Heart right ventricle (tissue), 16 donors: ENCODE measurements at places on chromosomes 1 and 21. TPM values are rescaled to one million over a fixed set of nuclear protein-coding genes. Genes with fewer than 3 reads are reported as not detected.

GRCh38 chr1:11823366-11824137 lies 17.6 kb downstream of the CLCN6 start:
- no peak for DNase-seq

The KRTAP19-3 gene
- total RNA-seq: not detected

The PEAR1 gene
- total RNA-seq: 12.4 TPM

- no peak for DNase-seq
These were observed 262.7 kb upstream of the RGS18 start for GRCh38 chr1:191895462-191896058.

DNA sequence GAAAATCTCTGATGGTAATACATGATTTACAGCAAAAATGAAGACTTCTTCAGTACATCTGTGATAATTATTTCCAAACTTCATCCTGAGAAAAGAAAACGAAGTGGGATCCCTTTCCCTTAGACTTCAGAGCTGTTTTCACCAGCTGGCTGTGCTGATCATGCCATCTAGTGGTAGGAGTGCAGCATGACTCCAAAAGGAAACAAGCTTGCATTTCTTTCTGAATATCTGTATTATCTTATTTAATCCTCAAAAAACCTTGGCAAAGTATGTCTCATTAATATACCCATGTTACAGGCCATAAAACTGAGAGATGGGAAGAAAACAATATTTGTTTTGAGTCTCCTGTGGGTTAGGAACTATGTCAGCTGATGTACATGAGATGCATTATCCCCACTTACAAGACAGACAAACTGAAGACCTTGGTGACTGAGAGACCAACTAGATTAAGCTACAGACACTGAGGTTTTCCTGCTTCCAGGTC lies 9.8 kb upstream of the GJA8 start:
- peak; percentile 21 for DNase-seq

The URB2 gene
- 2.9 TPM for total RNA-seq

GRCh38 chr1:185069202-185069772 lies 23.9 kb downstream of the RNF2 start:
- no peak for DNase-seq

DNA sequence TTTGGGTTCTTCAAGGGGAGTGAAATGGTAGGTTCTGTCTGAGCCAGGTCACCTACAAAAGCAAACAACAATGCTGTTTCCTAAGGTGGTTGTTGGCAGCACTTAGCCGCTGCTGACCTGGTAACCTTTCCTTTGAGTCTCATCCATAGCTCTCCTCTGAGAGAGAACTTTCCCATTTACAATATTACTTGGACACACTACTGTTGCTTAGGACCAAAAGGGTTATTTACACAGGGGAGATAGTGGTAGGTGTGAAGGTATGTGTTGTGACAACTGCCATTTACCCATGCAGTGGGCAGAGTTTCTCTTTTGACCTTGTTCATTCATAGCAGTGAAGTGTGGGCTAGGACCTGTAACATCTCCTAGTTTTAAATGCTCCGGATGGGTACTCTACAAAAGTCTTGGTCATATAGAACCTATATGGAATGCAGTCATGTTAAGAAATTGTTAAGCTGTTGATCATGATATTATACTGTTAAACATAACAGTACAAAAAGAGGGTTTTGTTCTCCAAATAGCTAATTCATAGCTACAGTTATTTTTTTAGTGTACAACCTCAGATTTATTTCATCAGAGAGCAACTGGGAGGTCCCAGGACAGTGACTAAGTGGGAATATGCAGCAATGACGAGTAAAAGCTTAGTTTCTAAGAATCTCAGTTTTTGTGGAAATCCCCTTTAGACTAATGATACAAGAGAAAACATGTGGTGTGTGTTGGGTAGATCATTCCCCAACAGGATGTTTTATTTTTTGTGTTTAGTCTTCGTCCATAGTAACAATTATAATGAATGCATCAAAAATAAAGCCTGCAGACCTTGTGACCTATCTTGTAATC lies 219.7 kb downstream of the NFIA start:
- no peak for DNase-seq

The ANKRD34A gene
- 0.83 TPM for total RNA-seq

- peak; percentile 62 for DNase-seq
These were observed 23.4 kb downstream of the KCNQ4 start for GRCh38 chr1:40806731-40807695.

The S100A7A gene
- total RNA-seq: not detected

DNA sequence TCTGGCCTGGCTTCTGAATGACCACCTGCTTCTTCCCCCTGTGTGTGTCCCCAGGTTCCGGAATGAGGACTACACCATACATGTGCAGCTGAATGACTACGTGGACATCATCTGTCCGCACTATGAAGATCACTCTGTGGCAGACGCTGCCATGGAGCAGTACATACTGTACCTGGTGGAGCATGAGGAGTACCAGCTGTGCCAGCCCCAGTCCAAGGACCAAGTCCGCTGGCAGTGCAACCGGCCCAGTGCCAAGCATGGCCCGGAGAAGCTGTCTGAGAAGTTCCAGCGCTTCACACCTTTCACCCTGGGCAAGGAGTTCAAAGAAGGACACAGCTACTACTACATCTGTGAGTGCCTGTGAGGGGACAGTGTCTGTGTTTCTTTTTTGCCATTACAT lies 3.6 kb downstream of the EFNA1 start:
- DNase-seq: peak; percentile 54

The AIM2 gene
- not detected for total RNA-seq

DNA sequence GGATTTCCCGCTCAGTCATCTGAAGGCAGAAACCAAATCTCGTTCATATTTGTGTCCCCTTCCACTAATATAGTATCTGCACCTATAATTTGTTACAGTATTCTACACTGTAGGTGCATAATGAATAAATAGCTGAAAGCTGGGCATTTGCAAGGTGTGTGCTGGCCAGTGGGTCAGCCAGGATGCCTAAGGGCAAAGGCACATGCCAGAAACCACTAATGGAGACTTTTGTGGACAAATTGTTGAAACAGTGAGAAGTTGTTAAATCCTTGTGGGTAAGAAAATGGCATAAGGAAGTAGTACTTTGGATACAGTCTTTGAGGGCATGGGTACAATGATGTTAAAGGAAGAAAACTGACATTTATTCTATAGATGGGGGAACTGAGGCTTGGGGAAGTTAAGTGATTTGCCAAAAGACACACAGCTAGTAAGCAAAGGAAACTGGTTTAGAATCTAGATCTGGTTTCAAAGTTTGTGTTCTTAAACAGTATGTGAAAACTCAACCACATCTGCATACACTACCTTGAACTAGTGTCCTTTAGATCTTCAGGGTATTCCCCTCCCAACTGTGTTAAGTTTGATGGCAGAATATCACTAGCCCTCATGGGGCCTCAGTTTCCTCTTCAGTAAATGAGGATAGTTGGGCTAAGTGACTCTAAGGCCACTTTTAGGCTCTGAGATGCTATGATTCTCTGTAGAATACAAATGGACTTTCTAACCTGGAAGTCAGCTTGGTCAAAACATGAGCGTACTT lies 26.5 kb upstream of the LRRC8C start:
- no peak for DNase-seq

The SLC9C2 gene
- total RNA-seq: not detected

The CD247 gene
- total RNA-seq: 0.85 TPM

DNA sequence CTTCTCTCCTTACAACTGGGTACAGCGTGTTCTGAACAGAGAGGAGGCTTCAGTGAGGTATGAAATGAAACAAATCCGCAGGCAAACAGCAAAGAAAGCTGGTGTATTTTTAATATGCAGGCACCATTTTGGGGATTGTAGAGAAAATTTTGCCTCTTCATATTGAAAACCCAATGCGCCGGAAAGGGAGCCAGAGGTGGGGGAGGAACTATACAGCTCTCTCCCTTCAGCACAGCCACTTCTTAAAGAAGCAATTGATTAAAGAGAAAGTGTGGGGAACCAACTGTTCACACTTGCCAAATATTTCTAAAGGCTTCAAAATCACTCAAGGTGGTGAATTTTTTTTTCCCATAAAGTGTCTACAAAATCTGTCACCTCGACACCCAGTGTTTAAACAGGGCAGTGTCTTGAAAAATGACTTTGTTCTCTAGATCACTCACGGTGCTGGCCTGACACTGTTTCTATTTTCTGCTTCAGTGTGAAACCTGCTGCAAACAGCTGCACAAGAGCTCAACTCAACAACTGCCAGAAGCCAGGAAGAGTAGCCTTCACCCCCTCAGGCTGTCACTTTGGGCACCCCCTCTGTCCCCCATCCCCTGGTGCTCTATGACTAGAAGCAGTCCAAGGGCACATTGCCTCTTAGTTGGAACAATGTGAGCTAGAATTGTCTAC lies 123.8 kb upstream of the CTTNBP2NL start:
- no peak for DNase-seq

The NBPF15 gene
- total RNA-seq: 12.0 TPM

DNA sequence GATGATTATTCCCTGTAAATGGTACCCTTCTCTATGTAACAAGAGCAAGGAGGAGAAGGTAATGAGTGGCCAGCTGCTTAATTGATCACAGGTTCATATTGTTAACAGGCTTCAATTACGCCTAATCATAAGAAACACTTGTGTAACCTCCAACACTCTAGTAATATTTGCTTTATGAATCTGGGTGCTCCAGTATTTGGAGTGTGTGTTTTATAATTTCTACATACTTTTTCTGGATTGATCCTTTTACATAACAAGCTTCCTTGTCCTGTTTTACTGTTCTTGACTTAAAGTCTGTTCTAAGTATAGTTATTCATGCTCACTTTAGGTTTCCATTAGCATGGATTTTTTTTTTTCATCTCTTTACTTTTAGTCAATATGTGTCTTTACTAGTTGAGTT lies 984.2 kb downstream of the AMY1C start:
- DNase-seq: no peak

DNA sequence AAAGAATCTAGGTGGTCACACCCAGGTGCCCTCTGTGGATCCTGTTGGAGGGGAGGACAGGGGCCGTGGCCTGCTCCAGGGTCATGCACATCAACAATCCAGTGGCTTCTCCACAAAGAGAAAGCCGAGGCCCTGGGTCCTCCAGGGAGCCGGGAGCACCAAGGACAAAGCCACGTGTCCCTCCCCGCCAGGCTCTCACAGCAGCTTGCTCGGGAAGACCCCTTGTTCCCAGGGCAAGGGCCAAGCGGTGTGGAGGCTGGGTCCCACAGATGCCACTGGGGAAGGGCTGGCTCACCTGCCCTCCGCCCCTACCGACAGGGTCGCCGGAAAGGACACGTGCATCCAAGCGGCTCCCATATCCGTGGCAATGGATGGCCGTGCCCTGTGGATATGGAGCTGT lies 192.9 kb upstream of the VAMP3 start:
- no peak for DNase-seq

- no peak for DNase-seq
These were observed 2.7 kb upstream of the KCNJ9 start for GRCh38 chr1:160078512-160079195.

- DNase-seq: no peak
These were observed 9.3 kb downstream of the MAP3K21 start for GRCh38 chr1:233336554-233337456.

The BARHL2 gene
- total RNA-seq: not detected

DNA sequence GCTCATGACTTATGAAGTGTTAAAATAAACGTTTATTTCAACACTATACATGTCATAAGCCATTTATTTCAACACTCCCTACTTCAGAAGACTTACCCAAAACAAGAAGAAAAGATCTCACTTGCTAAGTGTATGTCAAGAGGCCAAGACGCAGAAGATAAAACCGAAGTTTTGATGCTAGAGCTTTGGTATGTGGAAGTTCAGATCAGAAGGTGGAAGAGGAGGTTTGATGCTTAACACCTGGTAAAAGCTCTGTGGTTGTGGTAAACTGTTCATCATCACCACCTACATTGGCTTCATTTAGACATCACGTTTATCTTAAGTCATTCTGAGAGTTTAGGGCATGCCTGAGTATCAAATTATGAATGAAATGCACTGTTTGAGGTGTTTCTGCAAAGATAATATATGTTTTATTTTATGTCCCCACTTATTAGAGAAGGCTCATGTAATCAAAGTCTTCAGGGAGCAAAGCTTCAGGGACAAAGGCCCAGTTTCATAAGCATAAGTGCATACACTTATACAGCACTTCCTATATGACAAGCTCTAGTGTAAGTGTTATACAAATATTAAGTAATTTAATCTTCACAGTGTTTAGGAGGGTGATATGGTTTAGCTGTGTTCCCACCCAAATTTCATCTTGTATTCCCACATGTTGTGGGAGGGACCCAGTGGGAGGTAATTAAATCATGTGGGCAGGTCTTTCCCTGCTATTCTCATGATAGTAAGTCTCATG lies 533.3 kb downstream of the PTBP2 start:
- DNase-seq: no peak

DNA sequence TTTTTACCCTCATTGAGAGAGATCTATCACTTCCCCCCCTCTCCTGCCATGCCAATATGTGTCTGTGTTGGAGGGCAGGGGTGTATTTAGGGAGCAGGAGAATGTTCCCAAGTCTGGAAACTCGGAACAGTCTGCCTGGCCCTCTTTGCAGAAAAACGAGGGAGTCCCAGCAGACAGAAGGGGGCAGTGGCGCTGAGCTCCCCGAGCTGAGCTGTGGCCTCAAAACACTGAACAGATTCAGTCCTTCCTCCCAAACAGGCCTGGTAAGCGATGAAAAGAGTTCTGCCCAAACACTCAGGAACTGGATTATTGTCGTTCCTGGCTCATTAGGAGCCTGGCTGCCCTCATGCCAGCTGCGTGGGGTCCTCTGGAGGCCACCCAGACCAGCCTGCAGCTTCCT lies 981 bp downstream of the CLDN14 start:
- DNase-seq: no peak

The FAM78B gene
- total RNA-seq: 3.1 TPM

GRCh38 chr1:223683586-223684487 lies 18.3 kb upstream of the CAPN8 start:
- peak; percentile 43 for DNase-seq

DNA sequence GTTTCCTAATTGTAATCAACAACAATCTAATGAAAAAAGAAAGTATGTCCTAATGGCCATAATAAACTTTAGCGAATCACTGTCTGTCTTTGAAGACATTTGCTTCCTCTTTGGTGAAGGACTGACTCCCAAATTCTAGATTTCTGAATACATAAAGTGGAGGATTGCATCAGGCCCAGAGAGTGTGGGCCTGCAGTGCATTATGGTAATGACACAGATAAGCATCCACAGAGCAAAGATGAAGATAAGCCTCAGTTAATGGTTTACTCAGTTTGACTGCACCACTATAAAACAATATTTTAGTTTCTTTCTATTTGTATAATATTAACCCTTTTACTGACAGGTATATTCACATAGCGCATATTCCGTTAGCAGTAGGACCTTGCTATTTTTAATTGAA lies 365.5 kb downstream of the KCTD3 start:
- DNase-seq: no peak

- no peak for DNase-seq
These were observed 308.3 kb upstream of the USP25 start for GRCh38 chr21:15421441-15421881.

DNA sequence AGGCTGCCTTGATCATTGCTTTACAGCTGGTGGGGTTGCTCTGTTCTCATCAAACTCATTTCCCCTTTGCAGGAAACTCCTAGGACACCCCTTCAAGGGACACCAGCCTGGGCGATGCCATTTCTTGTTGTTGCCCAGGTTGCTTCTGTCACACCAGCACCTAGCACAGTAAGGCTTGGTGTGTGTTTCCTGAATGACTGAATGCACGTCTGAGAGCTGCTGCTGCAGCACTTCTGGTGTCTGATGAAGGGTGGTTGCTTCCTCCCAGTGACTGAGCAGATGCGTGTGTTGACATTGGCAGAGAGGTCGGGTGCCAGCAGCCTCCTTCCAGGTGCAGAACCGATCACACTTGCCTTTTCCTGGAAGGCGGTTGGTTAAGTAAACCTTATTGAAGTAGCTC lies 477.4 kb downstream of the CAMTA1 start:
- DNase-seq: no peak

The GFI1 gene
- total RNA-seq: not detected

The HES3 gene
- total RNA-seq: not detected
